ENCODE measurements at places on chromosomes 4 and X.

GRCh38 chr4:25817059-25817681 lies 45.6 kb downstream of the SEL1L3 start:
- peak; percentile 54 for DNase-seq

- DNase-seq = no peak
Measured at GRCh38 chr4:178233906-178234305, 791.7 kb upstream of the AGA start.

DNA sequence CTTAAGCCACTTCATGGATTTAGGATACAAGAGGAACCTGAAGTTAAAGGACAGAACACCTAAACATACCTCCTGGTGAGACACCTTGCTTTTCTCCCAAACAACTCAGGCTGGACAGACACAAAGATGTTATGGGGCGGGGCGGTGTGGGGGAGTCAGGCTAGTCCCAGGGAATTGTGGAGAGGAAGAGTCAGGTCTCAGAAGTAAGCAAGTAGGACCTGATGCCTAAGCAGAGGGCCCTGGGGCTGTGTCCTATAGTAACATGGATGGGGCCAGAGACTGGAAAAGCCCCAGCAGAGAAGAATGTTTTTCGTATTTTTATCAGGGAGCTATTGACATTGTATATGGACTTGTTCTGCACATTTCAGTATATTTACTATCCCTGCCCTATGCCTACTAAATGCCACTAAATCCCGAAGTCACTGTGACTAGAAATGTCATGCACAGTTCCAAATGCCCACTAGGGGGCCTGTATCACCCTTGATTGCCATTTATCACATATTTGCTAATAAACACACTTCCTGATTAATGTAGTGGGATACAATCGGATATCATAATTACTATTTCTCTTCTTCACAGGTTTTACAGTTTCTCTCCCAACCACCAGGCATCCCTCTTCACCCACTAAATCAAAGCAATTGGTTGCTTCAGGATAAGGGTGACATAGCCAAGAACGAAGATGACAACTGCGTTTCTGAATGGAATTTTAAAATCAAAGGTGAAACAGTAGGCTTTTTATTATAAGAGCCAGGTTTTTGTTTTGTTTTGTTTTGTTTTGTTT lies 23.8 kb upstream of the ARHGAP10 start:
- DNase-seq = no peak

DNA sequence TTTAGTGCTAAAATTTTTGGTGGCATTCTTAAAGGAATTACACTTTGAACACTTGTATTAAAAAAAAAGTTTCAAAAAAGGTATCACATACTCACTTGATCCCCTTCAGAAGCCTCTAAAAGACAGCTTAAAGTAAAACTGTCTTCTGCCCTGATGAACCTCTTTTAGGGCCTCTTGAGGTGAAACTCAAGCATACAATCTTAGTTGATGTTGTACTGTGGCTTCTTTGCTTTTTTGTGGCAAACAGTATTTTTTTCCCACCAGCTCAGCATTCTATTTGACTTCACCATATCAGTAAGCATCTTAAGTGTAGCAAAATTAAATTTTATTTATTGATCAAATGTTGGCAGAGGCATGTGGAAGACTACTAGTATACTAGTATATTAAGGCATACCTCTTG lies 13.7 kb downstream of the SEC24B start:
- DNase-seq = no peak

DNA sequence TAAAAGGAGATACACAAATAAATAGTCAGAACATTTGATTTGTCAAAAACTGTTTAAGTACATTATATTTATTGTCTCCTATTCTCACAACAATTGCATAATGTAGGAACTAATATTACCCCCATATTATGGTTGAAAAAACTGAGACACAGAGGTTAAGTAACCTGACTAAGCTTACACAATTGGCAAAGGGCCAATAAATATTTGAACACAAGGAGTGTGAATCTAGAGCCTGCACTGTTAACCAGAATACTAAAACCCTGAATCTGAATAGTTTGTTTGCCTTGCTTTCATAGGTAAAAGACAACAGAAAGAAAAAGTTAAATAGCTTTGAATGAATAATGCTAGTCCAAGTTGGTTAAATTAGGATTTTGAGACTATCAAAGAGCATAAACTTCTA lies 55.2 kb downstream of the IL13RA2 start:
- DNase-seq = no peak

- DNase-seq = no peak
Measured at GRCh38 chrX:130981836-130982235, 76.3 kb upstream of the ARHGAP36 start.

- no peak for DNase-seq
Measured at GRCh38 chr4:102832667-102833066, 5.3 kb upstream of the UBE2D3 start.

GRCh38 chrX:133068461-133068860 lies 28.4 kb downstream of the USP26 start:
- DNase-seq = no peak

DNA sequence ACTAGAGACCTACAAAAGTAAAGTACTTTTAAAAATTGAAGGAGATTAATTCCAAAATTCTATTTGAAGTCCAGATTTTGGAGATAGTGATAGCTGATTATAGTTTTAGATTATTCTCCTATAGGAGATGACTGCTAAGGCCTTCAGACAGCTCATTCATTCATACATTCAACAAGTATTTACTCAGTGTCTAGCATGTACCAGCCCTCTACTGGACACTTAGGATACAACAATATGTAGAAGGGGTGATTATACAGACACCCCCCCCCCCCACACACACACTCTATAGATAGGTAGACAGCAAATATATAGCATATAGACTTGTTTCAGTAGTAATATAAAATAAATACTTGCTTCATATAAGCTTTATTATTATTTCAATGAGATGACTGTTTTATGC lies 60.4 kb upstream of the TAF9B start:
- DNase-seq = peak; percentile 4

All from AG08396 (cell line).